ENCODE measurements at places on chromosomes 6 and 20.

DNA sequence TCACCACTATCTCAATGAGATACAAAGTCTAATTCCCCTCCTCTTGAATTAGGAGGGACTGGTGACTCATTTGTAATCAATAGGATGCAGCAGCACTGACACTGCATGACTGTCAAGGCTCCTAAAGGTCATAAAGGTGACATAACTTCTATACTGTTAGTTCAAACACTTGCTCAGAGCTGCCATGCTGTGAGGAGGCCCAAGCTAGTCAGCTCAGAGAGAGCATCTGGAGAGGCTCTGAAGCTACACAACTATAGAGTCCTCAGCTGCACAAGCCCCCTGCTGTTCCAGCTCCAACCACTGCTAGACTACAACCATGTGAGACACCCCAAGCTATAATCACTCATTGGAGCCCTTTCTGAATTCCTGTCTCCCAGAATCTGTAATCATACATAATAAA is 17.0 kb upstream of the HEY2 start:
- DNase-seq, result no peak

- no peak for DNase-seq
These were observed 53.4 kb downstream of the LYRM2 start for GRCh38 chr6:89585154-89585553.

- no peak for DNase-seq
These were observed 31.5 kb upstream of the COL10A1 start for GRCh38 chr6:116157391-116157790.

- no peak for DNase-seq
These were observed 43.1 kb upstream of the GATA5 start for GRCh38 chr20:62518911-62519310.

- DNase-seq, result no peak
These were observed 234.6 kb upstream of the ID4 start for GRCh38 chr6:19602434-19603013.

- no peak for DNase-seq
These were observed 15.2 kb upstream of the SIRT5 start for GRCh38 chr6:13559251-13559650.

GRCh38 chr6:135884136-135884535 is 32.6 kb downstream of the PDE7B start:
- DNase-seq, result no peak

DNA sequence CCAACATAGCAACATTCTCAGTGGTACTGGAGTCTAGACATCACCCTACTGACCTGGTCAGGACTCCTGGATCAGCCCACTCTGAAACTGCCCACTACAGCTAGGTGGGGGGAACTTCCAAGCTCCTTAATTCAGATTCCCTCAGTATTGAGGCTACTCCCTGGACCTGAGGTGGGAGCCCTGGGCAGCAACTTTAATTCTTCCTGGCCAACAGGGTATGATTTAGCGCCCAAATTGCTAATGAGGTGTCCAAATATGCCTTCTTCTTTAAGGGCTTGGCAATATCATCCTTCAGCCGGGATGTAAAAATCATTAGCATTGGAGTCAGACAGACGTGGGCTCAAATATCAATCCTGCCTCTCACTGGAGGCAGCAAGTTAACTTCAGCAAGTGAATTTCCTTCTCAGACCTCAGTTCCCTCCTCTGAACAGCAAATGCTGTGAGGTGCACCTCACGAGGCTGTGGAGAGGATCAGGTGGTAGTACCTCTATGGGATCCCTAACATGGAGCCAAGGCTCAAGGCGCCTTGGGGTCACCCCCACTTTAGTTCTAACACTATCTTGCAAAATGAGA is 27.6 kb downstream of the NEDD9 start:
- no peak for DNase-seq

Measured in stimulated activated CD8-positive, alpha-beta memory T cell treated with anti-CD3 and anti-CD28 coated beads, Interleukin-2, amount 100 ng/mL, for 1 hour (primary cell).